ENCODE measurements at places on chromosomes 1 and 21.
A peak's percentile ranks its signal among the peaks of the same experiment; 100 is the strongest.

DNA sequence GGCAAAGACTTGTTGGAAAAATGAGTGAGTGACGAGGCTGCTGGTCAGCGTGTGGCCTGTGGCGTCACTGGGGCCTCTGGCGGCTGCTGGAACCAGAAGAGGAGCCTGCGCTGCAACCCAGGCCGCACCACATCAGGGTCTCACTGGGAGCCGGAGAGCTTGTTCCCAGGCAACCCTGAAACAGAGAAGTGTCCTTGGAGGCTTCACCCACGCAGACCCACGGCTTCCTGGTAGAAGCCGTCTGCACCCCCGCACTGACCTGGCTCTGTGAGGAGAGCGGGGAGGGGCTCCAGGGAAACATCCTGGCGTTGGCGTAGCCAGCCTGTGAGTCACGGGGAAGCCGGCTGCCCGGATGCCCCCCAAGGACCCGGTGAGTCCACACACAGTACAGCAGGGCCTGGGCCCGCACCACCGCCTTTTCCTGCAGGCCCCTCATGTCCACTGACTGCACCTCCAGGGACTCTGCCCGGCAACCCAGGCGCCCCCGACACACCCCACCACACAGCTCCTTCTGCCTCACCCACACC, 57.4 kb downstream of the COL6A1 start:
- DNase-seq, result no peak

GRCh38 chr1:91833946-91834345, 52.0 kb downstream of the TGFBR3 start:
- DNase-seq, result no peak

GRCh38 chr1:150322310-150322709, 977 bp downstream of the PRPF3 start:
- DNase-seq, result no peak

DNA sequence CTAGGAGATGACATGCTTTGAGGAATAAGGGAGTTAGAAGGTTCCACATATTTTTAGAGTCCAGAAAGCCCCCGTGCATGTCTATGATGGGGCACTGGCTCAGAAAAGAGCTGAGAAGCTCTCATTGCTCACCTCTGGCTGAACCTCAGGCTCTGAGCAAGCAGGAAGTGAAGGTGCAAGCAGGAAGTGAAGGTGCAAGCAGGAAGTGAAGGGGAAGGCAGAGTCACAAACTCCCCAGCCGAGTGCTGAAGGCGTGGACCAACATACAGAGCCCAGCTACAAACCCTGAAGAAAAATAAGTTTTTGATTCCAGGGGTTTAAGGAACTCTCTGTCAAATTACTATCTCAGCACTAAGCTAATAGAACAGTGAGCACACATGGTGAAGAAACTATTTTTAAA, 7.0 kb downstream of the KRTAP10-8 start:
- DNase-seq, result peak; percentile 50

DNA sequence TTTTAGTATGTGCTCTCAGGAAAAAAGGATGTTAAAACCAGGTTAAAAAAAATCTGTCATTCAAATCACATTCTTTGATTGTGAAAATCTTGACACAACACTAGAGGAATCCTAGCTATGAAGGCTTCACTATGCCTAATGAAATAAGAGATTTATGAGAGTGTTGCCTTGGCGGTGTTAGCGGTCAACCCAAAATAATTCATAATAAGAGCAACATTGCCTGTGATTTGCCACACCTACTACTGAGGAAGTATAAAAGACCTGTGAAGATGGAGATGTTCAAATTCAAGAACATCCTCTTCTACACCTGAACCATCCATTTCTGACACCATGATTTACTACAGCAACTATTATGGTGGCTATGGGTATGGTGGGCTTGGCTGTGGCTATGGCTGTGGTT, at the start of gene KRTAP20-1:
Gene KRTAP20-1 (plus strand): TSS at position 301 of the 400 bp plus-strand sequence. CDS start 30 bp downstream, at position 331.
- DNase-seq, result no peak

DNA sequence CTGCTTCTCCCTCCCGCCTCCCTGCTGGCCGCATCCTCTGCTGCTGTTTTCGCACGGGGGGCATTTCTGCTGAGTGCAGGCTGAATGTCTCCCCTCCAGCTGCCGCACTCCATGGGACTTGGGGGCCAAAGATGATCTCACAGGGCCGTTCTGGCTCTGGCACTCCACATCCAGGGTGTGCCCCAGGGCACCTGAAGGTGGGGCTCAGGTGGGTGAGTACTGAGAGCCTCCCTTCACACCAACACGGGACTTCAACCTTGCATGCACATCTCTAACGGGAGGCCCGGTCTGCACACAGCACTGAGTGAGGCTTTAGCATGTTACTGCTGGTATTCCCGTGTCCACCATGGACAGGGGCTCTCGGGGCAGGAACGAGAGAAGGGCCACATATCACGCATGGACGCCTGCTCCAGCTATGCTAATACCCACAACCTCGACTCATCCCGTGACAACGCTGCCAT, 88.9 kb downstream of the DMRTB1 start:
- no peak for DNase-seq

GRCh38 chr1:229402993-229403392, 30.9 kb downstream of the ACTA1 start:
- DNase-seq, result no peak

DNA sequence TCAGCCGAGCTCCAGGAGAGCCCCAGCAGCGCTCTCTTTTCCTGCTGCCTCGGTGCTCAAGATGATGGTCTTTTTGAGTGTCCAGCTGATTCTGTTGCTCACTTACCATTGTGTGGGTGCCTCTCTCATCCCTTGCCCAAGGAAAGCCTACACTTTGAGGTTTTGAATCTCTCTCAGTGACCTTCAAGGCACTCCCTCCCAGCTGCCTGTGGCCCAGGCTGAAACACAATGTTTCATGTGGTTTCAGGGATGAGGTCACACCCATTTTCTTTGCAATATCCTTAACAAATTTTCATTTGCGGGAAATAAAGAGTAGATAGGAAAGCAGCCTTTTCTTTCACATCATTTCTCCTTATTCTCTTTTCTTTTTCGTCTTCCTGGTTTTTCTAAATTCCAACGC, 12.6 kb upstream of the MRPS14 start:
- DNase-seq, result no peak

GRCh38 chr1:58899587-58900271, 115.9 kb upstream of the JUN start:
- no peak for DNase-seq

Data from stimulated activated CD4-positive, alpha-beta T cell treated with anti-CD3 and anti-CD28 coated beads, Interleukin-4, amount 100 ng/mL, for 1 hour (primary cell).